ENCODE measurements at places on chromosomes 11 and 22.
A peak's percentile ranks its signal among the peaks of the same experiment; 100 is the strongest.

GRCh38 chr22:39239561-39240423, 5.0 kb downstream of the PDGFB start:
- peak; percentile 92 for DNase-seq

GRCh38 chr22:46428602-46429324, 93.2 kb downstream of the TRMU start:
- DNase-seq, result no peak

- peak; percentile 41 for DNase-seq
Observed at GRCh38 chr11:119155733-119156492, 7.1 kb downstream of the ABCG4 start.

DNA sequence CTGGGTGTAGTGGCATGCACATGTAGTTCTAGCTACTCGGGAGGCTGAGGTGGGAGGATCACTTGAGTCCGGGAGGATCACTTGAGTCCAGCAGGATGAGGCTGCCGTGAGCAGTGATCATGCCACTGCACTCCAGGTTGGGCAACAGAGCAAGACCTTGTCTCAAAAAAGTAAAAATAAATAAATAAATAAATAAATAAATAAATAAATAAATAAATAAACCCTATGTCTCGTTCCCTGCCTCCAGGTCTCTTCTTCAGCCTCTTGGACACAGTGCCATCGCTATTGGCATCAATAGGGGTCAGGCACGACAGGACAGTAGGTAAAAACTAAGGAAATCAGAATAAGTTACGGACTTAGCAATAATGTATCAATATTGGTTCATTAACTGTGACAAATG, 23.4 kb upstream of the SYT12 start:
- no peak for DNase-seq

DNA sequence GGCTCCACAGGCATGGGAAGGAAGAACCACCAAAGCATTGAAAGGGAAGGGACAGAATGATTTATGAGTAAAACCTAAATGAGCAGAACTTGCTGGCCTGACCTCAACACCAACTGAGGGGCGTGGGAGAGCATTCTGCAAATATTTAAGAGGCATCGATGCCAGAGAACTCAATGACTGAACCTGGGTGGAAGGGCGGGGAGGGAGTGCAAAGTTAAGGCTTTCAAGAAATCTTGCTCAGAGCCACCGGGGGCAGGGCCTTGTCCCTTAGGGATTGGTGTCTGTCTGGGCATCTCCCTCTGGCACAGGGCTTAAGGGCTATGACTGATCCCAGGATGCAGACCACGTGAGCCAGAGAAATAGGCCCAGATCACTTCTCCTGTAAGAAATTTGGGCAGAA, 137.1 kb downstream of the ADAMTS15 start:
- no peak for DNase-seq

- DNase-seq, result no peak
Observed at GRCh38 chr11:47243454-47243853, 5.2 kb downstream of the ACP2 start.

DNA sequence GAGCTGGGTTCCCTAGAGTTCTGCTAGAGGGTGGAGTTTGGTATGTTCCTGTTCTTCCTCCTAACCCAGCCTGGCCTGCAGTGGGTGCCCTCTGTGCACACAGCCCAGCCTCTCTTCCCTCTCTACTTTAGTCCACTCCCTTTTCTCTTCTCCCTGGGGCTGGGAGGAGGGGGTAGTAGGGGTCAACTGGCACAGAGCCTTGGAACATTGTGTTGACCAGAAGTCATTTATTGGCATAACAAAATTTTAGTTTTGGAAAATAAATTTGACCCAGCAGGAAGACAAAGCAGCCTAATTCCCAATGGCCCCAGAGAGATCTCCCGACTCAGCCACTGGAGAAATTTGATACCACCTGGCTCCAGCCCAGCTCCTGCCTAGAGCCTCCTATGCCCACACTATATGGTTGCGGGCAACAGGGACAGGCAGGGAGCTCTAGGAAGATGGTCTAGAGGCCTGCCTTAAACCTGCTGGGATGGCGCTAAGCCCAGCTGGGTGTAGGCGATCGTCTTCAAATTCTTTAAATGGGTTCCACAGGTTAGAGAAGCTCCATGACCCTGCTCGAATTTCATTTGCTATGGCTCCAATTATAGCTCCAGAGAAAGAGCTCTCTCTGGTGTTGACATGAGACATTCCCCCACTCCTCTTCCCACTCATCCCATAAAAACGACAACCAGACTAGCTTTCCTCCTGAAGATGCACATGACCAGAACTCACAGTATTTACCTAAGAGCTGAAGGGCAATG, 9.9 kb downstream of the PCSK7 start:
- DNase-seq, result peak; percentile 66

- DNase-seq, result no peak
Observed at GRCh38 chr11:79219186-79220045, 221.4 kb downstream of the TENM4 start.

DNA sequence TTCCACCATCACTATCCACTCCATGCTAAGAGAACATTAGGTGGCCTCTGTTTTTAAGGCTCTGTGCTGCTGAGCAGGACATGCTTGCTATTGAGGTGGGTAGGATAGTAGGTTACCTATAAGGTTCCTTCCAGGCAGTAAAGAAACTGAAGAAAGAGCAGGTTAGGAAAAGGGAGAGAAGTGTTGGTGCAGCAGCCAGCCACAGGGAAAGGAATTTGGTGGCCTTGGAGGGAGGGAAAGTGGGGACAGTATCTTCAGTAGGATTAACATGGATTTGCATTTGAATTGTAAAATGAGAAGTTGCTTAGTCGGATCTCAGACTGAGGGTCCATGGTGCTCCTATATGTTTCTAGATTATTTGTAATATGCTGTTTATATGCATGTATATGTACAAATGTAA, 49.2 kb upstream of the OLFML1 start:
- no peak for DNase-seq

DNA sequence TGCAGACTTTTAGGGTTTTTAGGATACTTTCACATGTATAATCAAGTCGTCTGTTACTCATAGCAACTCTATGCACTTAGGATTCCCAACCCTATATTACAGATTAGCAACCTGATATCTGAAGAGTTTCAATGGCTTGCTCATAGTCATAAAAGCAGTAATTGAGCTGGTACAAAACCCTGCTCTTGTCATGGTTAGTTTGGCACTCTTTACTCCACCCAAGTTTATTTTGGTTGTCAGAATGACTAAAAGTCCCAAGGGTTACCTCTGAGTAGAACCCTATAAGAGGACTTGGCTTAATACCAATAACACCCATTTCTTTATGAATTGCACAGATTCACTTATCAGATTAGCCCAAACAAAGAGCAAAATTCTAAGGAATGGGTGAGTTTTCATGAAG, 550.6 kb downstream of the SOX6 start:
- DNase-seq, result no peak

- peak; percentile 85 for DNase-seq
Observed at GRCh38 chr11:77407613-77408012, 66.3 kb downstream of the PAK1 start.

DNA sequence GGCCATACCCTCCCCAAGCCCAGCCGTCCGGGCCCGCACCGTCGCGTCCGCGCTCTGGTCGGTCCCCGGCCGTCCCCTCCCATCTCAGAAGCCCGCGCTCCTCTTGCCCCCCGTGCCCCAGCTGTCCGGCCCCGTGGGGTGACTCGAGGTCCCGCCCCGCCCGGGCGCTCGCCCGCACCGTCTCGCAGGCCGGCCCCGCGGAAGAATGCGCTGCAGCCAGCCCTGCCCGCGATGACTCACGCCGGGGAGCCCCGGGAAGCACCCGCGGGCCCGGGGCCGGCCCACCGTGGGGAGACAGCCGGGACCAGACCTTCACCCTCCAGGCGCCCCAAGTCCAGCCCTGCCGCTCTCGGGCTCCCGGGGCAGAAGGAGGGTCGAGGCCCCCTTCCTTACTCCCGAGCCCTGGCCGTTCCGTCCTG, 320 bp upstream of the PHLDA2 start:
- peak; percentile 85 for DNase-seq

DNA sequence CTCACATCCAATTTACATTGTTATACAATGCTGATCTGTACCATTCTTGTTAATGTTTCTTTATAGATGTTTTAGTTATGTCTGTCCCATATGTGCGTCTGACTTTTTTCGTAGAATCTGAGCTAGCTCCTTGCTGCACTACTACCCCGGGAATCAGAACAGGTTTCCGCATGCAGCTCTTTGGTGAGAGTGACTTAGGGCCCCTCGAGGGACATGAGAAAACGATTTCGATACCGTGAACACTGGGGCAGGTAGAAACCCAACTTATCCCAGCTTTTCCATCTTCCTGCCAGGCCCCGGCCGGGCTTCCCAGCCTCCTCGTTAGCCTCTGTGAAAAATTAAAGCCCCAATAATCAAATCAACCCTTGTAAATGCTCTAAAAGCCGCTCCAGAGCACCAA, 23.4 kb upstream of the PKNOX2 start:
- no peak for DNase-seq

DNA sequence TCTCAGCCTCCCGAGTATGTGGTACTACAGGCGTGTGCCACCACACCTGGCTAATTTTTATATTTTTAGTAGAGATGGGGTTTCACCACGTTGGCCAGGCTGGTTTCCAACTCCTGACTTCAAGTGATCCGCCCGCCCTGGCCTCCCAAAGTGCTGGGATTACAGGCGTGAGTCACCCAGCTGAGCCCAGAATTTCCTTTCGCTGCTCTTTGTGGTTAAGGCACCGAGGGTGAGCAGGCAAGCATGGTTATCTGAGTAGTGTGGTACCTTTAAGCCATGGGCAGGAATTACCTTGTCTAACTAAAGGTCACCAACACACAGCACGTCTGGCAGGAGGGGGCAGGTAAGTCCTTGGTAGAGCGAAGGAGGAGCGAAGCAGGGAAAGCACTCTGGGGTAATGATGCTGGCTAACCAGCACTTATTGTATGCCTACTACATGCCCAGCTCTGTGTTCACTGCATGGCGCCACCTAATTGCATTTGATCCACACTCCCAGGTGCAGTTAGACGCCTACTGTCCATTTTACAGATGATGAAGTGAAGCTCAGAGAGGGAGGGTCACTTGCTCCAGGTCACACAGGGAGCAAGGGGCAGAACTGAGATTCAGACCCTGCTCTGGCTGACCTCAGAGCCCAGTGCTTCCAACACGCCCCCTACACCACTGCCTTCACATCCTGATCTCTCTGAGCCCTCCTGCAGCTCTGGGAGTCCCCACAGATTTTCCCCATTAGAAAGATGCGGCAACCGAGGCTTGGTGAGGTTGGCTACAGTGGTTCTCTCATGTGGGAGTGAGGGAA, 45.7 kb downstream of the TRIOBP start:
- DNase-seq, result no peak

GRCh38 chr11:111635706-111636045, 33.4 kb downstream of the SIK2 start:
- DNase-seq, result no peak

DNA sequence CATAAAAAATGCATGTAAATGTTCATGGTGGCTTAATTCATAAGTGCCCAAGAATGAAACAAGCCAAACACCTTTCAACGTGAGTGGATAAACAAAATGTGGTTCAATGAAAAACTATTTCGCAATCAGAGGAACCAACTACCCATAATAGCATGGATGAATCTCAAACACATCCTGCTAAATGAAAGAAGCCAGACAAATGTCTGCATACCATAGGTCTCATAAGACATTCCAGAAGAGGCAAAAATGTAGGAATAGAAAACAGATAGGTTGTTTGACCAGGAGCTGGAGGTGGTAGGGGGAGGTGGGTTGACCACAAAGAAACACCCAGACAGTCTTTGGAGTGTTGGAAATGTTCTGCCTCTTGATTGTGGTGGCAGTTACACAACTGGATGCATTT, 13.2 kb upstream of the OSBPL5 start:
- DNase-seq, result no peak

- DNase-seq, result no peak
Observed at GRCh38 chr11:75949023-75949672, 134.1 kb downstream of the UVRAG start.

GRCh38 chr22:49503896-49504521, 323.7 kb downstream of the BRD1 start:
- DNase-seq, result no peak

DNA sequence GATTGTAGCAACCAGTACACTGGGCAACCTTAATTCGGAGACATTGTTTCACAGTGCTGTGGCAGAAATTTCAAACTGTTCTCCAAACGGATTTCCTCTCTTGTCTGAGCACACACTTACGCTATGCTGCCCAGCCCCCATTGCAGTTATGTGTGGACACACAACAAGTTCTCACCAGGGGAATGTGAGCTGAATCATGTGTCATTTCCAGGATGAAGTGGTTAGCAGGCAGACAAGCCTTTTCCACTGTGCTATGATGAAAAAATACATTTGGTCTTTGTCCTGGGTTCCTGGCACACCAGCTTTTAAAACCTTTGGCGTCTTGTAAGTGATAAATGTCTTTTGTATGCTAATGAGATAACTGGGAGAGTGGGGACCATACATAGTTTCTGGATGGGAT, 46.9 kb upstream of the SYT9 start:
- DNase-seq, result no peak

DNA sequence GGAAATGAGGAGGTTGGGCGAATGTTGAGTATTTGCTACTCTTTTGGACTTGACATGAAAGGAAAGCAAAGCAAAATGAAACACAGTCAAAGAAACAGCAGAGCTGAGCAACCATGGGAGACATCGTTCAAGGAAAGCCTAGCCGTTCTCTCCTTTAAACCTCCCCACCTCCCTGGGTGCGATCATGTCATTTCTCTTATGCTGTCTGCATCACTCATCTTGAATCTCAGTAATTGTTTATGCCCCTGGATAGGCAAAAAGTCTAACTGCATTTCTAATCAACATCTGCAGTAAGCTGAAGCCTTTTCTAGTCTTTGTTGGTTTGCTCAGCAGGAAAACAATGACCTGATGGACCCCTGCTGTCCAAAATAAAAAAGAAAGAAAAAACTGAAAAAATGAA, 107.0 kb downstream of the MSANTD4 start:
- no peak for DNase-seq

- DNase-seq, result no peak
Observed at GRCh38 chr11:66369073-66369894, 2.3 kb downstream of the SLC29A2 start.

GRCh38 chr22:26524870-26525269, 12.6 kb upstream of the TFIP11 start:
- no peak for DNase-seq

- no peak for DNase-seq
Observed at GRCh38 chr11:58770166-58770565, 38.4 kb upstream of the GLYAT start.

DNA sequence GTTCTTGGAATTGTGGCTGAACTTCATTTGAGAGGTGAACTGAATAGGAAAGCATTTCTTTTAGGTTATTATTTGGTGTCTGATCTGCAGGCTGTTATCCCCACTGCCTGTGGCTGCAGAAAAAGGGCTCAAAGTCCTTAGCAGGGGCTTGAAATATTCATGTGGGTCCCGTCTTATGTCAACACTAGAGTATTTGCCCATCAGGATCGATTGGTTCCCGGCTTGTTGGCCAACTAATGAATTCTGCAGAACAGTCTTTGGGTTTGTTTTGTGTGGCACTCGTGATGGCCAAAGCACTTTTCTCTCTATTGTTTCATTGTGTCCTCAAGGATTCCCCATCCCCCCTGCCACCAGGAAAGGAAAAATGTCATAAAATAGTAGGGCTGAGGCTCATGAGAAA, 211.9 kb downstream of the MYO18B start:
- no peak for DNase-seq

DNA sequence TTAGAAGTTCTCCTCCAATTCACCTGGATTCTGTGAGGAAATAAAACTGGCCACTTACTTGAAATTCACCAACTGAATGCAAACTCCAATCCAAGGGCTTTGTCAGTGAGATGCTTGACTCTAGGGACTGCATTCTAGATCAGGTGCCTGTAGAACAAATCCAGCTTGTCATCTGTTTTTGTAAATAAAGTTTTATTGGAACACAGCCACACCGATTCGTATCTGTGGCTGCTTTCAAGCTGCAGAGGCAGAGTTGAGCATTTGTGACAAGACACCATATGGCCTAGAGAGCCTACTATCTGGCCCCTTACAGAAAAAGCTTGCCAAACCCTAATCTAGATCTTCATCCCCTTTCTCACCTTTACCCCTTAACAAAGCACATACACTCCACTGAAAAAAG, 82.3 kb downstream of the BTBD10 start:
- no peak for DNase-seq

Measured in colonic mucosa (tissue), 4 donors.